ENCODE measurements at places on chromosomes 2 and 18.

DNA sequence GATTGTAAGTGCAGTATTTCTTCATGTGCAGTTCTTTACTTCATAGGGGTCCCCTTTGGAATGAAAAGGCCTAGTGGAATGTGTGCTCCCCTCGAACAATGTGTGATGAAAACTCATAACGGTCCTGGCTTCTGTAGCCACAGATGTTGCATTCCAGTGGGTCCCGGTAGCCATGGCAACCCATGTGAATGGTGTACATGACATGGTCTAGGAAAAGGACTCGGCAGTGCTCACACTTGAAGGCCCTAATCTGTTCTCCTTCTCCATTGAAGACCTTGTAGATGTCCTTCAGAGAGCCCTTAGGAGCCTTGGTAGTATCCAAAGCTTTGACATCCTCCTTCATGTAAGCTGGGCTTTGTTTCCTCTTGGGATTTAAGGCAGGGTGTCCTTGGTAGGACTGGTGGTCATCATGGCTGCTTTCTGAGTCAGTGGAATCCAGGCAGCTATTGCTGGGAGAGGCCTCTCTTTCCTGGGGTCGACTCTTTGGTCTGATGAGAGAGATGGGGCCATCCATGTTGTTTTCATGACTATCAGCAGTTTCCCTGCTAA lies 144.0 kb downstream of the IKZF2 start:
- no peak for DNase-seq

GRCh38 chr18:51182824-51183223 lies 14.7 kb downstream of the MEX3C start:
- no peak for DNase-seq

- no peak for DNase-seq
Measured at GRCh38 chr2:11835403-11835802, 89.0 kb downstream of the LPIN1 start.

DNA sequence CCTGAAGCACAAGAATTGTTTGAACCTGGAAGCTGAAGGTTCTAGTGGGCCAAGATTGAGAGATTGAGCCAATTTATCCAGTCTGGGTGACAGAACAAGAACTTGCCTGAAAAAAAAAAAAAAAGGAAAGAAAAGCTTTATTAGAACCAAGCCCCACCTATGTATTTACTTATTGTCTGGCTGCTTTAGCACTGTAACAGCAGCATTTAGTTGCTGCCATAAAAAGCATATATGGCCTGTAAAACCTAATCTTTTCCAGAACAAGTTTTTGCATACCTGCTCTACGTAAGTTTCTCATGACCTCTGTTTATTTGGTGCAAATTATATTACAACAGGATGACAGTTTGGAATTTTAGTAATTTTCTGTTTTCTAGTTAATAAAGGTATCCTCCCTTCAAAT lies 1565.6 kb upstream of the LRRTM1 start:
- no peak for DNase-seq

GRCh38 chr2:1377473-1377872 lies 35.8 kb upstream of the TPO start:
- DNase-seq = no peak

DNA sequence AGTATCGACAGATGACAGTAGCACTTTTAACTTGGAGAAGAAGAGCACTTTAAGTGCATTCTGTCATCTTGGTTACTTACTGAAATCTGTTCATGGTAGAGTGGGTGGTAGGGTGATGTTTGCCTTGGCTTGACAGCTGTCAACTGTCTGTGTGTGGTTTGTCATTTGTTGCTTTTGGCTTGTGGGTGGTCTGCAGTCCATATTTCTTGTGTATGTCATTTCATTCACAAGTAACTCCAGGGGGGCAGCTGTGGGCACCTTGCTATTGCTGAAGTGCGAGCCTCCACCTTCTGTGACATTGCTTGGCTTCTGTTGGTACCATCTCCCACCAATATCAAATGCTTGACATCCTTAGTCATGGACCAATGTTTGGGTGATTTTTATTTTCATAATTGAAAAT lies 311.6 kb upstream of the NRP2 start:
- DNase-seq = no peak

GRCh38 chr18:59918320-59918755 lies 18.5 kb downstream of the PMAIP1 start:
- DNase-seq = peak; percentile 41

DNA sequence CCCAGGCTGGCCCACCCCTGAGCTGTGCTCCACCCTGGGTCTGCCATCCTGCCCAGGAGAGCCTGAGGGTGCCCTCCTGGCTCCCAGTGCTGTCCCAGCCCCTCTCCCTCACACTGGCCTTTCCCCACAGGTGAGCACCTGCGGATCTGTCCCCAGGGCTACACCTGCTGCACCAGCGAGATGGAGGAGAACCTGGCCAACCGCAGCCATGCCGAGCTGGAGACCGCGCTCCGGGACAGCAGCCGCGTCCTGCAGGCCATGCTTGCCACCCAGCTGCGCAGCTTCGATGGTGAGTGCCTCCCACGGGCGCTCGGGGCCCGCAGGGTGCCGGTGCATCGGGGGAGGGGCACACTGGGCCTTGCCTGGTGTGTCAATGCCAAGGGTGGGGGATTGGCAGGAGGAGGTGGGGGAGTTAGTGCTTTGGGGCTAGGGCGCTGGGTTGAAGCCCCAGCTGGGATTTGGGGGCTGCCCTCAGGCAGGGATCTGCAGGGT lies 23.5 kb downstream of the GPC1 start:
- DNase-seq = no peak

DNA sequence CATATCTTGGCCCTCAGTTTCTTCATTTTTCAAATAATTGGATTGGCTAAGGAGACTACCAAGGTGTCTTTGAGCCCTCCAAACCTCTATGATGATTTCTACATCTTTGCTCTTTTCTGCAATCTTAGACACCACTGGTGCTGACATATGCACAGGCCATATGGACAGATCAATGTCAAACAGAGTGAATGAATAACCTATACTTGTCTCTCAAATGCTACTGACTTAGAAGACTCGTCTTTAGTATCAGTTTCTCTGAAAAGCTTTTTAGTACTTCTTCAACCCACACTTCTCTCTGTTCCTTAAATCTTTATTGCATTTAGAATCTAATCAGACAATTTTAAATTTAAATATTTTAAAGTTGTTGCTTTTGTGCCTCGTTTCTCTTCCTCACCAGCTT lies 258.2 kb downstream of the LTBP1 start:
- DNase-seq = no peak

DNA sequence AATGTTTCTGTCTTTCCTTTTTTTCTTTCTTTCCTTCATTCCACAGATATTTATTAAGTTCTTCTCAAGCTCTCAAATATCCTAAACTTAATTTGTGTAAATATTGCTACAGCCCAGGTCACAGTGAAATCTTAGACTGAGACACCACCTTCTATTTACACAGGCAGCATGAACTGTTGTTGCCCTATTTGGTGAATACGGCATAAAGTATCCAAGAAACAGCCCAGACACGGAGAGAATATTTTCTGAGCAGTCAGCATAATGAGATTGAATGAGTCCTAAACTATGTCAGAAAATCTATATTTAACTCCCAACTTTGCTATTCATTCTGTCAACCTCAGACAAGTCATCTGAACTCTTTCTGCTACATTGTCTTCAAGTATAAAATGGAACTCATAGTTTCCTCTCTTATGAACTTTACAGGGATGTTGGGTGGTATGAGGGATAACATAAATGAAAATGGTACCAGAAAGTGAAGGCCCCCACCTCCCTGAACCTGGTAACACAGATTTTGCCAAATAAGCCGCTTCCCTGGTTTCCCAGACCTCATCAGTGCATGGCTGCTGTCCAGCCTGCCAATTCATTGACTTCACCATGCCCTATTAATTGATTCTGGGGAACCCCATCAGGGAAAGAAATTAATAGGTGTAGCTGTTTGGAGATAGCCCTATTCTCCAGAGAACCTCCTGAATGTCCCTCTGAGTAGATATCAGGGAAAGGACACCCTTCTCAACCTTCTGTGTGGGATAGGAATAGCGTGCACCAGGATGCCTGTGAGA lies 235.9 kb downstream of the SETBP1 start:
- no peak for DNase-seq

GRCh38 chr2:236337465-236338325 lies 73.5 kb upstream of the ASB18 start:
- DNase-seq = no peak

DNA sequence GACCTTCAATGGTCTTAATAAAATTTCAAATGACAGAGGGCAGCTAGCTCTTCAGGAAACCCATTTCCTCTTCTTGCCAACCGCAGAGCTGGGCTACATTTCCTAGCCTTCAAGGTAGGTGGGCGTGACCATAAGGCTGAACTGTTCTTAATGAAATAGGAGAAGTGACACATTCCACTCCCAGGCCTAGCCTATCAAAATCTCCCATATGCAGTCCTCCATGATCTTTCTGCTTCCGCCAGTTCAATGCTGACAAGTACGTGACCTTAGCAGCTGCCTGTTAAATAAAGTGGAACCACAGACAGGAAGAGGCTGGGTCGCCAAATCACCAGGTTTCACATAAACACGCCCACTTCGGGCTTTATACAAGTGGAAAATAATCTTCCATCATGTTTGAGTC lies 13.2 kb downstream of the SERPINE2 start:
- peak; percentile 63 for DNase-seq

GRCh38 chr2:153939124-153939796 lies 67.5 kb downstream of the GALNT13 start:
- no peak for DNase-seq

DNA sequence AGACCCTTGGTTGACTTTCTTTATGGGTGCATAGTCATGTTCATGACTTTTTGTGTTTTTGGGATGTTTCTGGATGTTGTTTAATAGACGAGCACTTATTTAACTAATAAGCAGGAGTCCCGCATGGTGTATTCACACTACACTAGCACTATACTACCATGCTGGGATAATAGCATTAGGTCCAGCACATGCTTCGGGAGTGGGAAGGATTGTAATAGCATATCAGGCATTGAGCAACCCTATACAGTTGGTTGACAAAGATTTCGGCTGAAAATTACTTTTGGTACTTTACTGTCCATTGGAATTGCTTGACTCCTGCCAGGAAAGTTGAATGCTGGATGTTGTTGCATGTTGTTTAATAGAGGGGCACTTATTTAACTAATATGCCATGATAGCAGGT lies 2.8 kb downstream of the SH3RF3 start:
- no peak for DNase-seq

GRCh38 chr18:35506024-35506712 lies 8.4 kb upstream of the INO80C start:
- no peak for DNase-seq

DNA sequence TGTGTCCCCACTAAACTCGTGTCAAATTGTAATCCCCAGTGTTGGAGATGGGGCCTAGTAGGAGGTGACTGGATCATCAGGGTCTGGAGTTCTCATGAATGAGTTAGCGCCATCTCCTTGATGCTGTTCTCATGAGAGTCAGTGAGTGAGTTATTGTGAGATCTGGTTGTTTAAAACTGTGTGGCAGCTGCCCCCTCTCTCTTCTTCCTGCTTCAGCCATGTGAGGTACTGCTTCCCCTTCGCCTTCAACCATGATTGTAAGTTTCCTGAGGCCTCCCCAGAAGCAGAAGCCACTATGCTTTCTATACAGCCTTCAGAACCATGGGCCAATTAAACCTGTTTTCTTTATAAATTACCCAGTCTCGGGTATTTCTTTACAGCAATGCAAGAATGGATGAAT lies 50.4 kb downstream of the AP1S3 start:
- DNase-seq = no peak

DNA sequence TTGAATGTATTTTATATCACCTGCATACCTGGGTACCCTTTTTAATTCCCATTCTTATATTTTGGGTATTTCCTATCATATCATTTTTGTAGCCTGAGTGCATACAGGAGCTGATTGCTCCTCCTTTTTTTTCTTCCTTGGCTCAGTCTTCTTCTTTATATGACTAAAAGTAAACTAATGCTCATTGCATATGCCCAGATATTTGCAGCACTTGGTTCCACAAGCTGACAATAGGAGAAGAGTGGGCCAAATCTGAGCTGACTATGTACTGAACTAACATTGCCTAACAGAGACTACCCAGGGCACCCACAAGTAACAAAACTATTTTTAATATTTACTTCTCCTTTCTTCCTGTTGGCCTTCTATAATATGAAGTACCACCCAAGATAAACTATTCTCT lies 131.7 kb upstream of the SPOPL start:
- no peak for DNase-seq

- DNase-seq = no peak
Measured at GRCh38 chr18:43656547-43656946, 379.3 kb upstream of the SYT4 start.

- DNase-seq = no peak
Measured at GRCh38 chr18:47331641-47332040, 80.2 kb upstream of the SKOR2 start.

DNA sequence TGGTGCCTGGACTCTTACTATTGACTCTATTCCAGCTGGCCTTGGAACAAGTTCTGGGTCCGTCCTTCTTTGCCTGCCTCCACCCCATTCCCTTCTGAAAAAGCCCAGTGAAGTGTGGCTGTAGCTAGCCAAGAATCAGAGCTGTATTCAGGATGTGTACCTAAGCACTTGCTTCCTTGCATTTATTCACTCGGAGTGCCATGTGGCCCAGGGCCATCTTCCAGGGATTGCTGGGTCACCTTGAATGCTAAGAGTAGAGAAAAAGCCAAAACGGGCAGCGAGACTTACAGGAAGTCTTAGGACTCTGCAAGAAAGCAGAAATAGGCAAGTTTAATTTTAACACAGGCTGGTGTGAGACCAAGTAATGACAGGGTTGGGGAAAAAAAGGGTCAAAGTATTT lies 4.1 kb downstream of the ITGA6 start:
- DNase-seq = no peak

DNA sequence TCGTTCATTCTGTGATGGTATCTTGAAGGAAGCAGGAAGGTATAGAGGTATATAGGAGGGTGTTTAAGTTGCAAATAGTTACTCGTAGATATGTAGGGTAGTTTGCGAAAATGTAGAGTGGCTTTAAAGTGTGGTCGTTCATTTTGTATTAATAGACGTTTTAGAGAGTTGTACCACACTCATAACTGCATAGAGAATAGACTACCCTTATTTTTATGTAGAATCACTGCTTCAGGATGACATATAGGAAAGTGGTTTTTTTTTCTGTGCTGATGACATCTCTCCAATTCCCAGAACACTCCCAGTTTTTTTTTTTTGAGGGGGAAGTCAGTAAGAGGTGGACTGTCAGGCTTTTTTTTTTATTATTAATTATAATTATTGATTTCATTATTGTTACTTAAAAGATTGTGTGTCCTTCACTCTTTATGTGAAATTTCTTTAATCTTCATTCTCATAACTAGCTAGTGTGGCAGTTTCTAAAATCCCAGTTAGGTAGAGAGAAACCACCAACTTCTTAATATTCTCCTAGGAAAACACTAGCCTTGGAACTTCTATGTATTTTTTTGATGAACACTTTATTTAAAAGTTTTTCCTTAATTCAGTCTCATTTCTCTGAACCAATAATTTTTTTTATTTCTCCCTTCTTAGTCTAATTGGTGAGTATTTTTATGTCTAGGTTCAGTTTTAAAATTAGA lies 1.5 kb downstream of the ACTR3 start:
- no peak for DNase-seq

- no peak for DNase-seq
Measured at GRCh38 chr2:32363597-32363996, 6.8 kb downstream of the BIRC6 start.

GRCh38 chr2:191178806-191179514 lies 28.2 kb upstream of the STAT4 start:
- DNase-seq = no peak

Measured in stimulated activated naive CD8-positive, alpha-beta T cell treated with anti-CD3 and anti-CD28 coated beads, Interleukin-15, Interleukin-2, amounts not matched to agents 100 U/mL and 50 U/mL, for 24 hours (primary cell).